Kidney epithelial cell (primary cell): ENCODE measurements at places on chromosomes 11 and 22.

DNA sequence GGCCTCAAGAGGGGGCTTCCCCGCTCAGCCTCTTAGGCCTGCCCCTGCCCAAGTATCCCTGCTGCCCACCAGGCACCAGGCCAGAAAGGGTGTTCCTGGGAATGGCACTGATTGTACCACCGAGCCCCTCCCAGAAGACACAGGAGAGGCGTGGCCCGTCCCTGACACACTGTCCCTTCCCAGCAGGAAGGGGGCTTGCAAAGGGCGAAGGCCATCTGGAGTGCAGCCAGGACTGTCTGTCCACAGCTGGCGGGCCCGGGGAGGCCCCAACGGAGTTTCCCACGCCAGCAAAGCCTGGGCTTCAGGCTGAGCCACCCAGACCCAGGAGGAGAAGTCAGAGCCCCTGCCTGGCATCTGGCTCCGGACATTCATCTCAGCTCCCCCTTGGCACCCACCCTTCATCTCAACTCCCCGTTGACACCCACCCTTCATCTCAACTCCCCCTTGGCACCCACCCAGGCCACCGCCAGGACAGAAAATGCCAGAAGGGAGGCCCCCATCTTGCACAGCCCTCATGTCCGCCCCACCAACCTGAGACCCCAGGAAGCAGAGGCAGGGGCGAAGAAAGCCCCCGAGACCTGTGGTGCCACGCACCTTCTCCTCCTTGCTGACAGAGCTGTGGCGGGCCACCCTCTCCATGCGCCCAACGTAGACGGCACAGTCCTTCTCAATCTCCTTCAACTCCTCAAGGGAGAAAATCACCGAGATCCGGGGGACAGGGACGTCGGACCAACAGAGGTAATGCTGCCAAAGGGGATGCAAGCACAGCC lies 19.4 kb downstream of the TUBGCP6 start:
- DNase-seq = no peak

DNA sequence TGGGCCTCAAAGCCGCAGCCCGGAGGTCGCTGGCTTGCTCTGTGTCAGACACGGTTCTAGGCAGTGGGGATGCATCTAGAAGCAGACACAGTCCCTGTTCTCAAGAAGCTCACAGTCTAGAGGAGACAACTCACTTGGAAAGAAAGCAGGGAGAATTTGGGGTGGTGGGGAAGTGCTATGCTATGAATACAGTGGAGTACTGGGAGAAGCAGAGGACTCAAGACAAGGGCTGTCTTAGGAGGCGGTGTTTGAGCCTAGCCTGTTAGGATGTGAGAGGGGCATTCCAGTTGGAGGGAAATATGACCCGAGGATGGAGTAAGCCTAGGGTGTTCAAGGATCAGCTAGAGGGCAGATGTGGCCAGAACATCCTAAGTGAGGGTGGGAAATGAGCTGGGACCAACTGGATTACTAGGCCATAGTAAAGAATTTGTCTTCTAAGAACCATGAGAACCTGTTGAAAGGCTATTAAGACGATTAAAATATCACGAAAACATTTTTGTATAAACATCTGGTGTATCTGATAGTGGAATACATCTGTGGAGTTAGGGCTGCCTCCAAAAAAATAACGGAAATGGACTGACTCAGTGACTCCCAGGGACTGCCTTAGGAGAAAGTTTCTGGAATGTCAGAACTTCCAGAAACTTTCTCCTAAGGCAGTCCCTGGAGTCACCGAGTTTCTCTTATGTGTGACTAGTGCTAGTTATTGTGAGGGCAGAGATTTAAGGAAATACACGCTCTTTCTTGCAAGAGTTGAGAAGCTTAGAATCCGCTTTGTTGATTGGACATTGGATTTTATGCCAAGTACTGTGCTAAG lies 1.1 kb upstream of the PITPNB start:
- DNase-seq = no peak

DNA sequence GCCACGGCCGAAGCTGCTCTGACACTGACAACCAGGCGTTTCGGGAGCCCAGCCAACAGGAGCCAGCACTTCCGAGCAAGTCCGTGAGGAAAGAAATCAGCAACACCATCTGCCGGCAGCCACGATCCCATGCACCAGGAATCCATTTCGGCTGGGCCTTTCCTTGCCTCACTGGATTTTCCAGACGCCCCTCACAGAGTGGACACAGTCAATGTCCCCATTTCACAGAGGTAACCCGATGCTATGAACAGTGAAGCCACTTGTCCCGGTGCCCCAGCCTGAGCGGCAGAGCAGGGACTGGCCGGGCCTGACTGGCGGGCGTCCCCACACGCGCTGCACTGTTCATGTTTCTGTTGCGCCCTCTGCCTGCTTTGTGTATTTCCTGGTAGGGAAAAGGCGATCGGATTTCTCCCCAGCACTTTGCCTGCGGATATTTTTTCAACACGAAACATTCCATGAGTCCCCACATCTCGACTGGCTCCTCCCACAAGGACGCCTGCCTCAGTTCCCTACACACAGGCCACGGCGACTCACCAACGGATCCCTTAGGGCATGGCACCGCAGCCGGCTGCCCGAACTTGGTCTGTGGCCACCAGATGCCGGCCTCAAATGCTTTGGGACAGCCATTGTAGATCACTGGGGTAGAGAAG lies 55.3 kb downstream of the TRMU start:
- DNase-seq = no peak

- DNase-seq = no peak
Measured at GRCh38 chr22:44357966-44358465, 45.3 kb upstream of the SHISAL1 start.

- no peak for DNase-seq
Measured at GRCh38 chr11:118996926-118997626, 862 bp upstream of the CENATAC start.

DNA sequence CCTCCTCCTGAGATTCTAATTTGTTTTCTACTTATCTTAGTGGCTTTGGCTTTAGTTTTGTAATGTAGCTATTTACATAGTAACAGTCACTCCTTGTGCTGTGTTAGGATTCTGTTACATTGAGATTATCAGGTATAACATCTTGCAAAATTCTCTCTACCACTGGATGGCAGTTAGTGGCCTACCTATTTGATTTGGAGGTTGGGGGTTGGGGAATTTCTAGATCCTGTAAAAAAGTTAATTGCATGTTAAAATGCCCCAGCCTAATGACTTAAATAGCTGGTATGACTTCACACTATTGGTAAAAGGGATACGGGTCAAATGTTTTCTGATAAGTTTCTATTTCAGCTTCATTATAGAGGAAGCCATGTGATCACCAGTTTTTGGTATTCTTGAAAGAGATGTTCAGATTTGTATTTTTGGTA lies 2.8 kb downstream of the GRK3 start:
- no peak for DNase-seq

DNA sequence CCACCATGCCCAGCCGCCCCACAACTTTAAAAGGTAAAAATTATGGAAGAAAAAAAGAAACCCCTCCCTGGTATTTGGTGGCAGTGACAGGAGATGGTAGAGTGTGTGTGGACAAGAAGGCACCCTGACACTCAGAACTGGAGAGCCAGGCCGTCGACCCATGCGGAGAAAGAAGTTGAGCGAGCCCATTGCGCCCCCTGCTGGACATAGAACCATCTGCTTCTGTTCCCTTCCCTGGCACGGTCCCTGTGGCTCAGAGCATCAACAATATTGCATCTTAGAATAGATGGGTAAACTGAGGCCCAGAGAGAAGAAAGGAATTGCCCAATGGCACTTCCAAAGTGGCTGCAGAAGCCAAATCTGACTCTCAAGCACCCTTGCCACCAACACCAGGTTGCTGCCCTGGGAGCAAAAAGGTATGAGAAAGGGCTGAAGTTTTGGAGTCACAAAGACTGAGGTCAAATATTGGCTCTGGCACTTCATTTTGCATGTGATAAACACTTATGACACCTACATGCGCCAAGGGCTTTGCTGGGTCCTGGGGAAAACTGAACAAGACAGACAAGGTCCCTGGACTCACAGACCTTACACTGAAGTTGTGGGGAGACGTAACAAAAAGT lies 8.6 kb downstream of the MRPL11 start:
- no peak for DNase-seq

GRCh38 chr11:86363424-86363823 lies 11.3 kb upstream of the CCDC81 start:
- DNase-seq = no peak

- DNase-seq = no peak
Measured at GRCh38 chr11:110061296-110061695, 31.9 kb upstream of the ZC3H12C start.

DNA sequence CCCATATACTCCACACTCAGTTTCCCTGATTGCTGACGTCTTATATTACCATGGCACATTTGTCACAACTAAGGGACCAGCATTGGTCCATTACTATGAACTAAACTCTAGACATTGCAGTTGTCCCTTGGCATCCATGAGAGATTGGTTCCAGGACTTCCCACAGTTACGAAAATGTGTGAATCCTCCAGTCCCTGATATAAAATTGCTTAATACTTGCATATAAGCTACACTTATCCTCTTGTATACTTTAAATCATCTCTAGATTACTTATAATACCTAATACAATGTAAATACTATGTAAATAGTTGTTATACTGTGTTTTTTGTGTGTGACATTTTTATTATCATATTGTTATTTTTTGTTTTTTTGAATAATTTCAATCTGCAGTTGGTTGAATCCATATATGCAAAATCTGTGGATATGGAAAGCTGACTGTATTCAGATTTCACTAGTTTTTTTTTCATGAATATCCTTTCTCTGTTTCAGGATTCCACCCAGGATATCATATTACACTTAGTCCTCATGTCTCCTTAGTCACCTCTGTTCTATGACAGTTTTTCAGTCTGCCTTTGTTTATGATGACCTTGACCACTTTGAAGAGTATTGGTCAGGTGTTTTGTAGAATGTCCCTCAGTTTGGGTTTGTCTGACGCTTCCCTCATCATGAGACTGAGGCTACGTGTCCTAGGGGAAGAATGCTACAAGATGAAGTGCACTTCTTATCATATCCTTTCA lies 55.3 kb downstream of the INSC start:
- no peak for DNase-seq

- DNase-seq = no peak
Measured at GRCh38 chr11:79467761-79468160, 26.9 kb upstream of the TENM4 start.

GRCh38 chr11:84685976-84686375 lies 941.2 kb downstream of the DLG2 start:
- DNase-seq = no peak

- DNase-seq = no peak
Measured at GRCh38 chr11:119977881-119978280, 160.0 kb downstream of the TRIM29 start.

GRCh38 chr11:40119661-40120060 lies 1339.8 kb downstream of the LRRC4C start:
- no peak for DNase-seq

- DNase-seq = no peak
Measured at GRCh38 chr11:74953451-74953850, 4.4 kb downstream of the SPCS2 start.

DNA sequence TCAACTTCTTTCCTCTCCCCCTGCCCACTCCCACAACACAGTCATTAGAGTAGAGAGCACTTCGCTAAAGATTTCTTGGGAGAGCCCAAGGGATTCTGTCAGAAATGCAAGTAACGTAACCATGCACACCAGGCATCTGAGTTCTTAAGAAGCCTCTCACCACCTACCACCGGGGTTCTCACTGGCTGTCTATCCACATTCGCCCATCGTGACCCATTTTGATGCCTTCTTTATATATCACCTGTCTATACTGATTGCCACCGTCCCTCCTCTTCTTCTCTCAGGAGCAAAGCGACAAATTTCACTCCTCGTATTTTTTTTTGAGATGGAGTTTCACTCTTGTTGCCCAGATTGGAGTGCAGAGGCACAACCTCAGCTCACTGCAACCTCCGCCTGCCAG lies 23.9 kb upstream of the RASD2 start:
- DNase-seq = no peak

- DNase-seq = no peak
Measured at GRCh38 chr11:45412521-45412920, 126.4 kb upstream of the SYT13 start.

DNA sequence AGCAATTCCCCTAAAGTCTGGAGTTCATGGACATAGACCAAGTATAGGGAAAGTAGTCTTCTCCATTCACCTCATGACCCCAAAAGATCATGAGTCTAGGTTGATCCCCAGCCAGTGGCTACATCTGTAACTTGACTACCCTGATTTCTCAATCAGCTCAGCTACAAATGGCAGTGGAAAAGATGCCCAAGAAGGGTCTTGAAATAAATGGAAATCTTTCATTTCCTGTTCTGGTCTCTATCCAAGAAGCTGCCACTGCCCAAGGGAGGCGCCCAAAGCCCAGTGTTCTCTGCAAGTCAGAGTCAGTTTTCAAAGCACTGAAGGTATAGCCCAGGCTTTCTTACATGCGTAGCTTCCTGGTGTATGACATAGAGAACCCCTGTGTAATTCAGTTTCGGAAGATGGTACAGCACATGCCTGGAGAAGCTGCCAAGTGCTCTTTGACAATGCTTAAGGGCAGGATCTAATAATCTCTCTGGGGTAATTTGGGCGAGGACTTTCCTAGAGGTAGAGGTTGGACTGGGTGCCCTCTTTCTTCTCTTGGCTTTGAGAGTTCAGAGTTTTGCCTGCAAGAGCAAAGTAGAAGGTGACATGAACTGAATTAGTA lies 101.1 kb downstream of the ADAMTS15 start:
- DNase-seq = no peak

GRCh38 chr11:60515144-60515855 lies at the start of gene MS4A13:
MS4A13 (plus strand) TSS chr11:60515392; CDS start chr11:60518084, 2,692 bp downstream.
- DNase-seq = no peak

DNA sequence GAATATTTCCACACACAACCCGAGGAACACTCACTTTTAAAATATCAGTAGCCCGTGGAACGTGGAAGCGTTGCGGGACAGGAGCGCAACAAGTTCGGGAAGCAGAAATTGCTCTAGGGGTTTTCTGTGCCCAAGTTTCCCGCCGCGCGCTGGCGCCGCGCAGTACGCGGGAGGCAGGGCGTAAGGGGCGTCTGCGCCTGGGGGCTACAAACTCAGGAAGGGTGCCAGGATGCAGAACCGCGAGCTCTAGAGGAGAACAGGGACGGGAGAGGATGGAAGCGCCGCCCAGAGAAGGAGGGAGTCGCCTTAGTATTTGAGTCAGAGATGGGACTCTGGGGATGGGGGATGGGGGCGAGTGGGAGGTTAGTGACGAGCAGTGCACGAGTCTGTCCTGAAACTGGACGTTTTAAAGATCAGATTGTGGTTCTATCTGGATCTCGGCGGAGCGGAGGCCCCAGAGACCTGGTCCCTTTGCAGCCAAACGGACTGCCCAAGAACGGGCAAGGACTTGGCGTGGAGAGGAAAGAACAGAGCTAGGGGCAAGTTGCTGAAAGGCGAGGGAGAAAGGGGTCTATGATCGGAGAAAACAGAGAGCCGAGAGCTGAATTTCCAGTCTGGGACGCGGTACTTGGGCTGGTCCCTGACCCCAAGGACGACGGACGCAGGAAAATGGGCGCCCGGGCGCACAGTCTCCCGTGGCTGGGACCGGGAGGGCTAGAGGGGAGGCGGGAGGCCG lies 4.7 kb downstream of the BSX start:
- no peak for DNase-seq
